ENCODE measurements at places on chromosomes 12 and 14. TPM values are rescaled to one million over a fixed set of nuclear protein-coding genes. Genes with fewer than 3 reads are reported as not detected.

DNA sequence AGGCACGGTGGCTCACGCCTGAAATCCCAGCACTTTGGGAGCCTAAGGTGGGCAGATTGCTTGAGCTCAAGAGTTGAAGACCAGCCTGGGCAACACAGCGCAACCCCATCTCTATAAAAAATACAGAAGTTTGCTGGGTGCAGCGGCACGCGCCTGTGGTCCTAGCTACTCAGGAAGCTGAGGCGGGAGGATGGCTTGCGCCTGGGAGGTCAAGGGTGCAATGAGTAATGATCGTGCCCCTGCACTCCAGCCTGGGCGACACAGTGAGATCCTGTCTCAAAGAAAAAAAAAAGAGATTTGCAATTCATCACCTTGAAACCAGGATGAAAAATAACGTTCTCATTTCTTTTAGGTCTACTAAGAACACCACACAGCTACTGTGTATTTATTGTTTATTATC lies 4.0 kb downstream of the STX2 start:
- peaks cover 5% of the 10 kb centered on the region for H3K4me1 ChIP-seq
- no peaks in the 10 kb centered on the region for H3K36me3 ChIP-seq
- H3K4me3 ChIP-seq = no peak overlapping the region
- H3K27ac ChIP-seq = no peak overlapping the region
- H3K27me3 ChIP-seq = no peaks in the 10 kb centered on the region
- no peak for DNase-seq

DNA sequence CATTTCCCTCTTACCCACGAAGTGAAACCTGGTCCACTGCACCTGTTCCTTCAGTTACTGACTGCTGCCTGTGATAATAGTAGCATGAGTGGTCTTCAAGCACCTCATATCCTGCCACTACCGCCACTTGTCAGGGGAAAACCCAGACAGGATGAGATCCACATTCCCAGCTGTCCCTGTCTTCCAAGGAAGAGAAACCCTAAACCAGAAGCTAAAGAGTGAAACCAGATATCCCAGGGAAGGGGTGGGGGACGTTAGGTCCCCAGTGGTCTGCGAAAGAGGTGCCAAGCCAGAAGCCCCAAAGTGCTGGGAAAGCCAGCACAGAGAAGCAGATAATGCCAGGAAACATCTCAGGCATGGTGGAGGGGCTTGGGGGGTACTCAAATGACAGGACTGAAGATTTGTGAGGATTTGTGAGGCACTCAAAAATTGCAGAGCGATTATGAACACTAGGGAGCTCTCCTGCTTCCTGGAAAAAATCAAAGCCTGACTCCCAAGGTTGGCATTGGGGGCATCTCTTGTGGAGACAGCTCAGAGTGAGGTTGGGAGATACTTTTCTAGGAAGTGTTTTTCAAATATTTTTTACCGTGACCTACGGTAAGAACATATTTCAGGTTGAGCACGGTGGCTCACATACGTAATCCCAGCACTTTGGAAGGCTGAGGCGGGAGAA lies 77.9 kb downstream of the TMEM30B start:
- H3K4me1 ChIP-seq = no peaks in the 10 kb centered on the region
- no peak overlapping the region for H3K27ac ChIP-seq
- H3K27me3 ChIP-seq = no peaks in the 10 kb centered on the region
- H3K4me3 ChIP-seq = no peak overlapping the region
- no peaks in the 10 kb centered on the region for H3K36me3 ChIP-seq
- DNase-seq = no peak

- DNase-seq = no peak
- peaks cover 8% of the 10 kb centered on the region for H3K36me3 ChIP-seq
Measured at GRCh38 chr12:52082988-52083637, 3.6 kb downstream of the SMIM41 start.

DNA sequence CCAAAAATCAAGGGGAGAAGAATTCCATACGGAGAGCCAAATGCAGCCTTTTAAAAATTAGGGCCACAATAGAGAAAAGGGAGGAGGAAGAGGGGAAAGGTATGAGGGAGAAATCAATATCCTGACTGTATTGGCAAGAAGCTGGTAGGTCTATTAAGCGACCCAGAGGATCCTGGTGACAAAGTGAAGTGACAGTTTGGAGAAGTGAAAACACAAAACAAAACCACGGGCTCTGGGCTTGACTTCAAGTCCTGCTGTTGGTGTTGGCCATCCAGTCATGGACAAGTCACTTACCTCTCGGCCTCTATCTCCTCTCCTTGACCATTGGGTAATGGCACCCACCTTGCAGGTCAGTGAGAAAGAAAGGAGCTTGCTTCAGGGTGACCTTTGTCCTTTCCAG lies 47.0 kb upstream of the KCNA5 start:
- no peaks in the 10 kb centered on the region for H3K27me3 ChIP-seq
- no peaks in the 10 kb centered on the region for H3K36me3 ChIP-seq
- H3K4me1 ChIP-seq = peaks cover 5% of the 10 kb centered on the region
- H3K27ac ChIP-seq = no peak overlapping the region
- H3K4me3 ChIP-seq = no peak overlapping the region
- no peak for DNase-seq

DNA sequence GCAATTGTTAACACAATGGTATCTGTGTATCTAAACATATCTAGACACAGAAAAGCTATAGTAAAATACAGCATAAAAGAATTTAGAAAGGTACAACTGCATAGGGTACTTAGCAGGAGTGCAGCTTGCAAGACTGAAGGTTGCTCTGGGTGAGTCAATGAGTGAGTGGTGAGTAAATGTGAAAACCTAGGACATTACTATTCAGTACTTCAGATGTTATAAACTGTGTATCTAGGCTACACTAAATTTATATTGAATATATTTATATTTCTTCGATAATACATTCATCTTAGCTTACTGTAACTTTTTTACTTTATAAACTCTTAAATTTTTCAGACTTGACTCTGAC lies 409.0 kb upstream of the DCN start:
- H3K27me3 ChIP-seq = no peaks in the 10 kb centered on the region
- no peaks in the 10 kb centered on the region for H3K4me1 ChIP-seq
- no peak for DNase-seq
- H3K27ac ChIP-seq = no peak overlapping the region
- no peaks in the 10 kb centered on the region for H3K36me3 ChIP-seq

DNA sequence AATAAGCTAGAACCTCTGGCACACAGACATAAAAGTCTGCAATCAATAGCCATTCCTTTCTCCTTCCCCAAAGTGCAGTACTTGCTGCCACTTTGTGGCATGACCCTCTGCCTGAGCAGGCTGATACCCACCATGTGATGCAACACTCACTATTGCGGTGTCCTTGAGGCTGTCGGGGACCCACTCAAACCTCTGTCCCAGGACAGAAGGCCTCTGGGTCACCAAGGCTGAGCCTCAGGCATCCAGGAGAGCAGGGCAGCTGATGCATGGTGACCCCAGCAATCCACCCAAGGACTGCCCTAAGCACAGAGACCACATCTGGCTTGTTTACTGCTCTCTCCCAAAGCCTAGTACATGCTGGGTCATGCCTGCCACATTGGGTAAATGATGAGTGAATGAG lies 114.2 kb downstream of the DPF3 start:
- no peak overlapping the region for H3K4me3 ChIP-seq
- no peaks in the 10 kb centered on the region for H3K27me3 ChIP-seq
- peaks cover 22% of the 10 kb centered on the region for H3K4me1 ChIP-seq
- no peaks in the 10 kb centered on the region for H3K36me3 ChIP-seq

- DNase-seq = no peak
- no peaks in the 10 kb centered on the region for H3K4me1 ChIP-seq
- no peak overlapping the region for H3K27ac ChIP-seq
- no peaks in the 10 kb centered on the region for H3K27me3 ChIP-seq
Measured at GRCh38 chr14:40345334-40345733, 913.1 kb upstream of the FBXO33 start.

DNA sequence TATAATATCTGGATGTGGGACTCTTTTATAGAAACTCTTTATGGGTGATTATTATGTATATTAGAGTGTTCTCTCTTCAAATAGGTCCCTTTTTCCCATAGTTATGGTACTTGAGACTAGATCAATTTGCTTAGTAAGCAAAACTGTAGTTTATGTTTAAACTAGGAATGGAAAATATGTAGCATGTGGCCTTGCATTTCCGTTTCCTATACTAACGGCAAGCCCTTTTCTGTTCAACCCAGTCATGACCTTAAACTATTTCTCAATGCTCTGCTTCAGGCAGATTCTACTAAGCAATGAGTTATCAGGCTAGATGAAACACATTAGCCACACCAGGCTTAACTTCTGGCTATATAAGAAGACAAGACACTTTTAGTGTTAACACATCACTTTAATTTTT lies 84.6 kb downstream of the OTOGL start:
- no peak overlapping the region for H3K27ac ChIP-seq
- H3K4me1 ChIP-seq = no peaks in the 10 kb centered on the region
- no peaks in the 10 kb centered on the region for H3K36me3 ChIP-seq
- H3K4me3 ChIP-seq = no peak overlapping the region
- H3K27me3 ChIP-seq = no peaks in the 10 kb centered on the region
- no peak for DNase-seq

DNA sequence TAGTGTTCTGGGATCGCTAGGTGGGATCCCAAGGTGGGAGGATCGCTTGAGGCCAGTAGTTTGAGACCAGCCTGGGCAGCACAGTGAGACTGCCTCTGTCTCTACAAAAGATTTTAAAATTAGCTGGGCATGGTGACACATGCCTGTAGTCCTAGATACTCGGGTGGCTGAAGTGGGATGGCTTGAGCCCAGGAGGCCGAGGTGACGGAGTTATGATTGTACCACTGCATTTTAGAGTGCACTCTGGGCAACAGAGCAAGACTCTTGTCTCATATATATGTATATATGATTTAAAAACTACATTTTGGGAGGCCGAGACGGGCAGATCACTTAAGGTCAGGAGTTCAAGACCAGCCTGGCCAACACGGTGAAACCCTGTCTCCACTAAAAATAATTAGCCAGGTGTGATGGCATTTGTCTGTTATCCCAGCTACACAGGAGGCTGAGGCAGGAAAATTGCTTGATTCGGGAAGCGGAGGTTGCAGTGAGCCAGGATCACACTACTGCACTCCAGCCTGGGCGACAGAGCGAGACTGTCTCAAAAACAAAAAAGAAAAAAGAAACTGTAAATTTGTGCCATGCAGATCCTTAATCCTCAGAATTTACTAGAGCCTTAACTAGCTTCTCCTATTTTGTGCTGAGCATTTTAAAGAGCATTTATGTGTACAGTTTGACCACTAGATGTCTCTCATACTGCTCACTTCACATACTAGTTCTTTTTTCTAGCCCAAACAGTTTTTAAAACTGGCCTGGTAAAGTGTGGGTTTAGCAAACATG lies 114.8 kb downstream of the MON2 start:
- peaks cover 10% of the 10 kb centered on the region for H3K36me3 ChIP-seq
- no peaks in the 10 kb centered on the region for H3K4me1 ChIP-seq
- DNase-seq = no peak
- no peak overlapping the region for H3K27ac ChIP-seq
- no peaks in the 10 kb centered on the region for H3K27me3 ChIP-seq

GRCh38 chr12:125210104-125210755 lies 145.0 kb downstream of the AACS start:
- no peaks in the 10 kb centered on the region for H3K4me1 ChIP-seq
- no peaks in the 10 kb centered on the region for H3K36me3 ChIP-seq
- H3K4me3 ChIP-seq = no peak overlapping the region
- H3K27ac ChIP-seq = no peak overlapping the region
- H3K27me3 ChIP-seq = no peaks in the 10 kb centered on the region

DNA sequence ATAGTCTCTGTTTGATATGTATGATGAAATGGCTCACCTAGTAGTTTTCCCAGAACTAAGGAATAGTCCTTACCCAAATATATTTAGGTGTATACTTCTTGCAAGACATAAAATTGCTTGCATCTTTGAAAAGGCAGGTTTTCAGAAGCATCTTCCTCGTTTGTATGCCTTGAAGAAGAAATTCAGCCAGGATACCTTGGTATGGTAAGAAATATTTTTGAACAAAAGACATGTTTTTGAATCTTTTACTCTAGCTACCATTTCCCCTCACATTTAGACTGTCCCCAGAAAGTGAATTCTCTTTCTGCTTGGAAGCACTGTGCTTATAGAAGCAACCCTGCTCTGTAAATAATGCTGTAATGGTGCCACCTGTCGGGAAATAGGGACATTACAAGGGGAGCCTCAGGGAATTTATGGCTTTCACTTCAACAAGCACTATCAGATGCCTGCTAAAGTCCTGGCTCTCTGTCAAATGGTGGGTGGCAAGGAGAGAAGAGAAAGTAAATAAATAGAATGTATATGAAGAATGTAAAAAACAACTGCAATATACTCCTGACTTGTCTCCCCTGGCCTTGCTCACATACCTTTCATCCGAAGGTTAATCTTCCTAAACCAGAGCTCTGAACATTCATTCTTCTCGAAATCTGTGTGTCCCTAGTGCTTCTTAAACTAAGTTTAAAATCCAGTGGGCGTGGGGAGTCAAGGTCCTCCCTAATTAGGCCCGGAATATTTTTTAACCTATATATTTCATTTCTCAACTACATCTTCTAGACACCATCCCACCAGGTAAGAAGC lies 6.1 kb downstream of the CCDC184 start:
- H3K4me3 ChIP-seq = no peak overlapping the region
- H3K27me3 ChIP-seq = no peaks in the 10 kb centered on the region
- no peaks in the 10 kb centered on the region for H3K4me1 ChIP-seq
- no peaks in the 10 kb centered on the region for H3K36me3 ChIP-seq
- H3K27ac ChIP-seq = no peak overlapping the region

DNA sequence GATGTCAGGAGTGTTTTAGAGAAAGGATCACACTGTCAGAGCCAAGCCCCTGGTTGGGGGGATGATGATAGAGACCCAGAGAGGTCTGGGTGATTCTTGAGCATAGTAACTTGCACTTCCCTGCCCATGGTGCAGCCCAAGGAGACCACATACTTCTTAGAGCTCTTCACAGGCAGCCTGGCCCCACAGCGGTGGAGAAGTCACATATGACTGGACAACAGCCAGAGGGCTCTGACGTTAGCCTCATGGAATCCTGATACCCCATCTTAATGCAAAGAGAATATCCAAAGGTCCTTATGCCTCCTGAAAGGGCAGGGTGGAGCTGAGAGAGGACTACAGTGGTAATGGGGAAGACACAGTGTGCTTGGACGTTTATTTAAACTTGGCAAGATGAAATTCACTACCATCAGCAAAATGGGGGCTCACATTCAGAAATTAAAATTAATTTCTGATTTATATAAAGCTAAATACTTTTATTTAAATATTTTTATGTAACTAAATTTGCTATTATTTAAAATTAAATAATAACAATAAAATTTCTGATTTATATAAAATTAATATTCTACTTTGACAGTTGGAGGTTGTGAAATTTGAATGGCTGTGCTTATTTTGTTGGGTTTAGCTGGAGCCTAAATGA lies 131.3 kb downstream of the KTN1 start:
- no peak overlapping the region for H3K4me3 ChIP-seq
- no peaks in the 10 kb centered on the region for H3K27me3 ChIP-seq
- no peak overlapping the region for H3K27ac ChIP-seq
- H3K4me1 ChIP-seq = peaks cover 13% of the 10 kb centered on the region
- DNase-seq = no peak

BEST3 gene
- total RNA-seq = not detected

RASSF9 gene
- total RNA-seq = 3.2 TPM

MYO1H gene
- total RNA-seq = not detected

KCNC2 gene
- not detected for total RNA-seq

TAS2R8 gene
- not detected for total RNA-seq

TMBIM6 gene
- 244 TPM for total RNA-seq
